ENCODE measurements at places on chromosomes 5 and 9. TPM values are rescaled to one million over a fixed set of nuclear protein-coding genes. Genes with fewer than 3 reads are reported as not detected.

- peaks cover 62% of the 10 kb centered on the region for H3K27me3 ChIP-seq
- no peak for DNase-seq
- H3K4me3 ChIP-seq = no peak overlapping the region
- no peaks in the 10 kb centered on the region for H3K36me3 ChIP-seq
- H3K27ac ChIP-seq = no peak overlapping the region
Measured at GRCh38 chr5:591746-592145, 20.4 kb upstream of the CEP72 start.

- DNase-seq = no peak
- H3K4me1 ChIP-seq = no peaks in the 10 kb centered on the region
- no peak overlapping the region for H3K4me3 ChIP-seq
- H3K27me3 ChIP-seq = no peaks in the 10 kb centered on the region
Measured at GRCh38 chr5:9507974-9508373, 37.9 kb downstream of the SEMA5A start.

DNA sequence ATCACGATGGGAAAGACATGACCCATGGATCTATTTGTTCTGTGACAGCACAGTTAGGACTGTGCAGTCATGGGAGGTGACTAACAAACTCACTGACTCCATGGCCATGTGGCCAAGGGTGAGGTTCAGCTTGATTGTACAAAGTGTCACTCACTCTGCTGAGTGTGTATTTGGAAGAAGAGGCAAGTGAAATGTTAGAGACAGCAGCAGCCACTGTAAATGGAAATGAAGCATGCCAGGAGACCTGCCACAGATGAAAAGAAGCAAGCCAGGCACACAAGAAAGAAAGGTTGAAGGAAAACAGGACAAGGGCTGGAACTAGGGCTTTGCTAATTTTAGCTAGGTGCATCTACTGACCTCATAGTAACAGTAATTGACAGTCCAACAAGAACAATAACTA, 42.7 kb upstream of the PALM2AKAP2 start:
- H3K36me3 ChIP-seq = no peaks in the 10 kb centered on the region
- no peak overlapping the region for H3K4me3 ChIP-seq
- H3K27ac ChIP-seq = no peak overlapping the region
- no peaks in the 10 kb centered on the region for H3K27me3 ChIP-seq

GRCh38 chr9:113154471-113154870, 3.7 kb downstream of the SLC31A2 start:
- no peaks in the 10 kb centered on the region for H3K36me3 ChIP-seq
- H3K27me3 ChIP-seq = peaks cover 36% of the 10 kb centered on the region
- DNase-seq = no peak
- H3K4me1 ChIP-seq = peaks cover 2% of the 10 kb centered on the region

GRCh38 chr9:16652582-16652981, 217.9 kb downstream of the BNC2 start:
- H3K36me3 ChIP-seq = no peaks in the 10 kb centered on the region
- H3K27me3 ChIP-seq = no peaks in the 10 kb centered on the region
- no peak overlapping the region for H3K4me3 ChIP-seq
- DNase-seq = no peak
- H3K4me1 ChIP-seq = peaks cover 35% of the 10 kb centered on the region
- no peak overlapping the region for H3K27ac ChIP-seq

- H3K4me3 ChIP-seq = no peak overlapping the region
- no peak overlapping the region for H3K27ac ChIP-seq
- H3K27me3 ChIP-seq = no peaks in the 10 kb centered on the region
- no peaks in the 10 kb centered on the region for H3K36me3 ChIP-seq
- no peaks in the 10 kb centered on the region for H3K4me1 ChIP-seq
Measured at GRCh38 chr5:157516626-157517325, 56.8 kb downstream of the NIPAL4 start.

DNA sequence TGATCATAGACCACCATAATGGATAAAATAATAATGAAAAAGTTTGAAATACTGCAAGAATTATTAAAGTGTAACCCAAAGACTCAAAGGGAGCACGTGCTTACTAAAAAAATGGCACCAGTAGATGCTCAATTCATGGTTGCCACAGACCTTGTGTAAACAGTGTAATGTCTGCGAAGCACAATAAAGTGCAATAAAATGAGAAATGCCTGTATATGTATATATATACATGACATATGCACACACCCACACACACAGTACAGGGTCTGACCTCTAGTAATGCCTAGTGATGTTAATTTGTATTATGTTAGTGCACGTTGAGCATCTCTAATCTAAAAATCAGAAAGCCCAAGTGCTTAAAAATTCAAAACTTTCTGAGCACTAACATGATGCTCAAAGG, 52.3 kb downstream of the FBXO38 start:
- H3K4me1 ChIP-seq = peaks cover 8% of the 10 kb centered on the region

DNA sequence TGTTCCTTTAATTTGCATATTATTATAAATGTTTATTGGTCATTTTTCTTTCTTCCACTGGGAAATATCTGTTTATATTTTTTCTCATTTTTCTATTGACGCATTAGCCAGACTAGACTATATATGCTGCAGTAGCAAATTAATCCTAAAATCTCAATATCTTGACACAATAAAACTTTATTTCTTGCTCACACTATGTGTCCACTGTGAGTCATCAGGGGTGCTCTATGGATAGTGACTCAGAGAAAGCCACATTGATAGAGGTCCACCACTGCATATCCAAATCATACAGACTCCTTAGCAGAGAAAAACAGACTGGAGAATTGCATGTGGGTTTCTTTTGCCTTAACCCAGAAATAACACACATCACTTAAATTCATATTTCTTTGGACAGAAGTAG, 20.8 kb downstream of the OR1L3 start:
- no peak overlapping the region for H3K4me3 ChIP-seq
- no peak for DNase-seq
- H3K4me1 ChIP-seq = no peaks in the 10 kb centered on the region
- no peaks in the 10 kb centered on the region for H3K27me3 ChIP-seq
- no peaks in the 10 kb centered on the region for H3K36me3 ChIP-seq

DNA sequence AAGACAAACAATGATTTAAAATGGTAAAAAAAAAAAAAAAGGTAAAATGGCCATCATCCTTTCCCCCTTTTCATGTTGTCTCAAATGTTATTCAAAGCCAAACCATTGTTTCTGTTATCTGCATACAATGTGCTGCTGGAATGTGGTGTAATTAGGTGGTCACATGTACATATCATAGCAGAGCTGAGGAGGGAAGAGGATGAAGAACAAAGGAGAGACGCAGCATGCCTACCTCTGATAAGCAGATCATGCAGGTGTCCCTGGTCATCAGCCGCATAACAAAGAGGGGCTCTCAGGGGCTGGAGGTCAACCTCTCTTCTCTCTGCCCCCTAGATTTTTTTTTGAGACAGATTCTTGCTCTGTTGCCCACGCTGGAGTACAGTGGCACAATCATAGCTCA, 141.0 kb downstream of the CARTPT start:
- no peaks in the 10 kb centered on the region for H3K27me3 ChIP-seq
- no peak overlapping the region for H3K27ac ChIP-seq
- peak; percentile 18 for DNase-seq

GRCh38 chr5:16304846-16305245, 125.3 kb upstream of the MARCHF11 start:
- H3K27me3 ChIP-seq = no peaks in the 10 kb centered on the region
- no peak overlapping the region for H3K4me3 ChIP-seq
- DNase-seq = no peak
- H3K36me3 ChIP-seq = no peaks in the 10 kb centered on the region

DNA sequence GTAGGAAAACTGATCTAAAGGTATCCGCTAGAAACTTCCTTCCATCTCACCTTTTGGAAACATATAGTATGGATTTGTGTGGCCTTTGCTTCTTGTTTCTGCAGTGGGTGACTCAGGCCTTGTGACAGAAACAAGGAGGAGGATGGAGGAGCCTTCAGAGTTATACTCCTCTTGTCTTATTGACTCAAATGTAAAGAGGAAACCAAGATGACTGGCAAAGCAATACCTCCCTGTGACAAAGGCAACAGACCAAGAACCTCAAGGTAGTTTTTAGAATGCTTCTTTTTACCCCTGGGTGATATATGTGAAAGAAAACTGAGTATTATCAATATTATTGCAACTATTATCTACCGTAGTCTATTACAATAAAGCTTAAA, 123.3 kb upstream of the SLIT3 start:
- no peaks in the 10 kb centered on the region for H3K27me3 ChIP-seq
- no peaks in the 10 kb centered on the region for H3K4me1 ChIP-seq

- DNase-seq = no peak
- peaks cover 38% of the 10 kb centered on the region for H3K4me1 ChIP-seq
- H3K27ac ChIP-seq = peak overlapping the region; percentile 10
- no peaks in the 10 kb centered on the region for H3K36me3 ChIP-seq
Measured at GRCh38 chr5:139660105-139660922, 12.2 kb downstream of the CXXC5 start.

DNA sequence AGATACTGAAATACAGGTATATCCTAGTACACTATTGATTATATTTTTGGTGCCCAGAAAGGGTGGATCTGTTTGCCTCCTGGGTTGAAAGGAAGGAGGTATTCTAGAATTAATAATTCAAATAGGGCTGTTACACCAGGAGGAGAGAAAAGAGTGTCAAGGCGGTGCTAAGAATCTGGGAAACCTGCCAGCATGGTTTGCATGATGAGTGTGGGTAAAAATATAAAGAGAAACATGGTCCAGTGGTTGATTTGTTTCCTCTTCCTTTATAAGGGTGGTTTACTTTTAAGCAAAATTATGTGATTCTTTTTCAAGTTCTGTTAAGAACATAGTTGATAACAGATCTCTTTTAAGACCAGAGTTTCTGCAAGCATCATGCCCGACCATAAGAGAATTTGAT, 69.4 kb upstream of the NFIB start:
- H3K27ac ChIP-seq = no peak overlapping the region
- no peaks in the 10 kb centered on the region for H3K27me3 ChIP-seq
- H3K4me1 ChIP-seq = no peaks in the 10 kb centered on the region
- no peaks in the 10 kb centered on the region for H3K36me3 ChIP-seq
- DNase-seq = no peak

DNA sequence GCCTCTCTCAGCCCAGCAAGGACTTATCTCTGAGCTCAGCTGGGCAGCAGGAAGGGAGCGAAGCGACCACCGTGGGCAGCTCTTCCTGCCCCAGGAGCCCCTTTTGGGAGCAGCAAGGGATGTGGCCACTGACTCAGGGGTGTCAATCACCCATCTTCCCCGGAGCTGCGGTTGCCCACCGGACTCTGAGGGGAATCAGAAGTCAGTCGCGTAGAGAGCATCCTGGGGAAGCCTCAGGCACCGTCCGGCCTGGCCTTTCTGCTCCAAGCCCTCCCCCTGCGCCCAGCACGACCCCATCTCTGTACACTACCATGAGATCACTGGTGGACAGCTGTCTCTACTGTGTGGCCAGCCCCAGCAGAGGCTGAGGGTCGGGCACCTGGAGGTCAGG, 24.6 kb downstream of the GFI1B start:
- peaks cover 23% of the 10 kb centered on the region for H3K4me1 ChIP-seq
- H3K36me3 ChIP-seq = no peaks in the 10 kb centered on the region
- no peak overlapping the region for H3K4me3 ChIP-seq
- no peak overlapping the region for H3K27ac ChIP-seq

- H3K4me3 ChIP-seq = no peak overlapping the region
- no peak overlapping the region for H3K27ac ChIP-seq
- peaks cover 13% of the 10 kb centered on the region for H3K4me1 ChIP-seq
- H3K36me3 ChIP-seq = no peaks in the 10 kb centered on the region
- DNase-seq = no peak
- no peaks in the 10 kb centered on the region for H3K27me3 ChIP-seq
Measured at GRCh38 chr5:72515211-72515610, 8.0 kb upstream of the ZNF366 start.

DNA sequence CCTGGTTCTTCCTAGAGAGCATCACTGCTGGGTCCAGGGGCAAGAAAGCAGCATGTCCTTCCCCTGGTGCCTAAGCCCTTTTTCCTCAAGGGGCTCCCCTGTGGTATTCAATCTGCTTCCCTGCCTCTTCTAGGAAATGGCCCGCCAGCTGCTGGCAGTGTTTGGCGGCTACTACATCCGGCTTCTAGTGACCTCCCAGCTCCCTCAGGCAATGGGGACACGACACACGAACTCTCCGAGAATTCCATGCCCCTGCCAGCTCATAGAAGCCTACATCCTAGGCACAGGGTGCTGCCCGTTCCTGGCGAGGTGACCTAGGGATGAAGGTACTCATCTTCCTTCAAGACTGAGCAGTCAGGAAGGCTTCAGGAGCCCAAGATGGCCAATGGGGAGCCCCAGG, 14.6 kb downstream of the TEX53 start:
- H3K36me3 ChIP-seq = no peaks in the 10 kb centered on the region
- DNase-seq = no peak
- H3K4me1 ChIP-seq = no peaks in the 10 kb centered on the region
- H3K27ac ChIP-seq = no peak overlapping the region
- no peaks in the 10 kb centered on the region for H3K27me3 ChIP-seq
- H3K4me3 ChIP-seq = no peak overlapping the region

GRCh38 chr9:124399968-124400940, 15.0 kb downstream of the PSMB7 start:
- H3K4me1 ChIP-seq = peaks cover 59% of the 10 kb centered on the region
- H3K27ac ChIP-seq = peak overlapping the region; percentile 95
- H3K4me3 ChIP-seq = peak overlapping the region; percentile 40
- no peaks in the 10 kb centered on the region for H3K27me3 ChIP-seq
- DNase-seq = peak; percentile 48

DNA sequence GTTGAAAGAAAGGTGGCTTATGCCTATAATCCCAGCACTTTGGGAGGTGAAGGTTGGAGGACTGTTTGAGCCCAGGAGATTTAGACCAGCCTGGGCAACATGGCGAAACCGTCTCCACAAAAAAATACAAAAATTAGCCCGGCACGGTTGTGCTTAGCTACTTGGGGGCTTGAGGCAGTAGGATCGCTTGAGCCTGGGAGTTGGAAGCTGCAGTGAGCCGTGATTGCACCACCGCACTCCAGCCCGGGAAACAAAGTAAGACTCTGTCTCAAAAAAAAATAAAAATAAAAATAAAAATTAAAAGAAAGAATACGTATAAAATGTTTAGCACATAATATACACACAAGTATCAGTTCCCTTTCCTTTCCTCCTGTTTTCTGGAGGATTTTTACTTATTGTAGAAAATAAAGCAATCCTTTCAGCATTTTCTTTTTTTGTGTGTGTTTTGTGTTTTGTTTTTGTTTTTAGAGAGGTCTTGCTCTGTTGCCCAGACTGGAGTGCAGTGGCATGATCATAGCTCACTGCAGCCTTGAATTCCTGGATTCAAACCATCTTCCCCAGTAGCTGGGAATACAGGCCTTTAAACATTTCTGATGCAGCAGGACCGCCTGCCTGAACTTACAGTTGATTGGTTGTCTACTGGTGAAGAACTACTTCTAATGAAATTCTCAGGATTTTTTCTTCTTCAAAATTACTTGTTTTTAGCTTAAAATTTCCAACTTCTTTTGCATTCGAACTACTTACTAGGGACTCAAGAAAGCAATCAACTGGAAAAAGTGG, 4.1 kb upstream of the GPR107 start:
- no peak for DNase-seq
- no peaks in the 10 kb centered on the region for H3K4me1 ChIP-seq
- H3K27ac ChIP-seq = no peak overlapping the region
- H3K36me3 ChIP-seq = no peaks in the 10 kb centered on the region

The CNTRL gene
- total RNA-seq = 45.4 TPM

The FSD1L gene
- 19.8 TPM for total RNA-seq

The NFIL3 gene
- total RNA-seq = 22.3 TPM

The ANKRD31 gene
- total RNA-seq = 0.74 TPM

The RMI1 gene
- 35.7 TPM for total RNA-seq

The ICE1 gene
- 38.9 TPM for total RNA-seq

The IFNB1 gene
- not detected for total RNA-seq

The GABRB2 gene
- 0.58 TPM for total RNA-seq

The AGXT2 gene
- total RNA-seq = not detected
